Stimulated activated CD8-positive, alpha-beta memory T cell treated with anti-CD3 and anti-CD28 coated beads, Interleukin-4, amount 100 ng/mL, for 48 hours (primary cell): ENCODE measurements at places on chromosomes 4 and X.
A peak's percentile ranks its signal among the peaks of the same experiment; 100 is the strongest.

DNA sequence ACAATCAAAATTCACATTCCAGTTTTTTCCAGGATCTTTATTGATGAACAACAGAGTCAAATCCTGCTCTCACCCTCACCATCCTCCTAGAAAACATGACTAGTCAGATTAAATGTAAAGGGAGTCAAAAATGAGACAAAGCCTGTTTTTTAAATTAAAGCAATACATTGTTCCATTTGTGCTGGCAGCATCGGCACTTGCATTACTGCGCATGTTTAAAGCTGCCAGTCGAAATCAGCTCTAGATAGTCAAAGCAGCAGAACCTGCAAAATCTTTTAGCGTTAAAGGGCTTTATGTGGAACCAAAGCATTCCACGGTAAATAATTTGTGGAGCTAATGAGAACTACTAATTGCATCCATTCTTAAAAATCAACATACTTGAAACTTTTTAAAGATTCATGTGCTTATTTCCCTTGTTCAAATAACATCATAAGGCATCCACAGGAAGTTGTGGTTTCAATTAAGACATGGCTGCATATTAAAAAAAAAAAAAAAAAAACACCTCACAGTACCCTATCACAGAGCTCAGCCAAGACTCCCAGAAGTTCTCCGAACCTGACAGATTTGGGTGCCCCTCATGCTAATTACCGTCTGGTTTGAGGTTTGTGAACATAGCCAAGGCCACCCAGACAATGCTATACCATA is 82.2 kb downstream of the SH3KBP1 start:
- DNase-seq = no peak

DNA sequence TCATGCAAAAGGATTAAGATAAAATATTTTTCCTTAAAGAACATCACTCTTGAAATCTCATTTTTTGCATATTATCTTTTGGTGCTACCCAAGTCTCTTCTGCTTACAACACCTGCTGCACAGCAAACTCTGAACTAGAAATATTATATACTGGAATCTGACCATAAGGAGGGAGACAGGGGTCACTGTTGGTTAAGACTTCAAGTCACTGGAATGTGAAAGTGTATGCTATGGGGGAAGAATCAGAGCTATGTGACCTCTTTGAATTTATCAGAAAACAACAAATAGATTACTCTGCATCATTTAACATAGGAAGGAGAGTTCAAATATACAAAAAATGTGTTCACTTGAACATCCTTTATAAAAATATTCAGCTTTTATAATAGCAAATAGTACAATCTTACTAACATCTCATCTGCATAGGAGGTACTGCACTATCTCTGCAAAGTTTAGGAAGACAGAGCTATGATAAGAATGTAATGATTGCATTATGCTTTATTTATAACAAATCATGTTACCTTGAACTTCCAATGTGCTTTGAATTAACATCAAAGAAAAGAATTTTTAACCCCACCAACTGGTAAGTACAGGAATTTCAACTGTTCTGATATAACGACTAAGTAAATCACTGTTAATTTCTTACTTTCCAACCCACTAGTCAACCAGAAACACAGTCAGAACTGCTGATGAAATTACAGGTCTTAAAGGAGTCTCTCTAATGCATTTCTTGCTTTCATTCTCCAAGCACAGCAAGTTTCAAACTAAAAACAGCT is 69.8 kb downstream of the ZNF827 start:
- DNase-seq = no peak

GRCh38 chrX:98548519-98548918 is 1664.8 kb downstream of the RPA4 start:
- DNase-seq = no peak

DNA sequence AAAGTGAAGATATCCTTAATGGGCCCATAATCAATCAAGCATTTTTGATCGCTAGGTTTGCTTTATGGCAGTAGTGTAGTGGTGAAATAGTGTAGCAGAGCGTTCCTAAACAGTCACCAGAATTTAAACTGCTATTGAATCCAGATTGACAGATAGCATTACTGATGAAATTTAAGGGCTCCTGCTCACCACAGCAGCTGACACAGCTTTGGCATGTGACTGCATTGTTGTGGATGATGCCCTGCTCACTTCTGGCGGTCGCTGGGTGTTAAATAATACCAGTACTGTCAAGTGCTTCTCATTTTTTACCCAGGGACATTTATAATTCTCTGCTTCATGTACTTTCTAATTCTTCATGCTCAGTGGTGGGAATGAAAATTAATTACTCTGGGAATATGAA is 102.0 kb upstream of the ARHGAP24 start:
- no peak for DNase-seq

DNA sequence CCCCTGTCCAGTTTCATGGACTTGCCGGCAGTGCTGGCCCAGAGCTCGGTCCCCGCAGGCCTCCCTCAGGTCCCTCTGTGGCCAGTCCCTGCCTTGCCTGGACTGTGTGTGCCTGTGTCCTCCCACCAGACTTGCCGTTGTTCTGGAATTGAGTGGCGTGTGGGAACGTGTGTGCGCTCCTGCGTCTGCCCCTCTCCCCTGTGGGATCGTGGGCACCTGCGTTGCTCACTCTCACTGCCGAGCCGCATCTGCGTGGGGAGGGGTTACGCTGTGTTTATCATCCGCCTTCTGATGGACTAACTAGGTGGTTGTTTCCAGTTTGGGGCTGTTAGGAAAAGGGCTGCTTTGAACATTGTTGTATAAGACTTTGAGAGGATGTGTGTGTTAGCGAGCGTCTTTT is 21.2 kb downstream of the PCGF3 start:
- no peak for DNase-seq

DNA sequence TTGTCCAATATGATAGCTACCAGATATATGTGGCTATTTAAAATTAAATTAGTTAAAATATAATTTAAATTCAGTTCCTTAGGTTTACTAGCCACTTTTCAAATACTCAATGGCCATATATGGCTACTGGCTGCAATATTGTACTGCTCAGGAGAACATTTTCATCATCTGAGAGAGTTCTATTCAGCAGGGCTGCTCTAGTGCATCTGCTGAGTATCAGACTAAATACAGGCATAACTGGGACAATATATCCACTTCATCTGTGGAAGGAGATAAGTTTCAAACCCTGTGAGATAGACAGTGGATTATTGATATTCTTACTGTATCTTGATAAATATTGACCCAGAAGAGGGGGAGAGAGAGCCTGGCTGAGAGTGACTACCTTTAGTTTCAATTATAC is 240.1 kb upstream of the ANKRD50 start:
- no peak for DNase-seq

GRCh38 chrX:46204721-46205422 is 340.3 kb downstream of the ZNF674 start:
- no peak for DNase-seq

- peak; percentile 66 for DNase-seq
Measured at GRCh38 chr4:2963966-2964471, 648 bp downstream of the GRK4 start.

- no peak for DNase-seq
Measured at GRCh38 chr4:189497516-189497915, 443.2 kb upstream of the FRG1 start.

- DNase-seq = no peak
Measured at GRCh38 chr4:87465739-87466366, 43.5 kb downstream of the NUDT9 start.

DNA sequence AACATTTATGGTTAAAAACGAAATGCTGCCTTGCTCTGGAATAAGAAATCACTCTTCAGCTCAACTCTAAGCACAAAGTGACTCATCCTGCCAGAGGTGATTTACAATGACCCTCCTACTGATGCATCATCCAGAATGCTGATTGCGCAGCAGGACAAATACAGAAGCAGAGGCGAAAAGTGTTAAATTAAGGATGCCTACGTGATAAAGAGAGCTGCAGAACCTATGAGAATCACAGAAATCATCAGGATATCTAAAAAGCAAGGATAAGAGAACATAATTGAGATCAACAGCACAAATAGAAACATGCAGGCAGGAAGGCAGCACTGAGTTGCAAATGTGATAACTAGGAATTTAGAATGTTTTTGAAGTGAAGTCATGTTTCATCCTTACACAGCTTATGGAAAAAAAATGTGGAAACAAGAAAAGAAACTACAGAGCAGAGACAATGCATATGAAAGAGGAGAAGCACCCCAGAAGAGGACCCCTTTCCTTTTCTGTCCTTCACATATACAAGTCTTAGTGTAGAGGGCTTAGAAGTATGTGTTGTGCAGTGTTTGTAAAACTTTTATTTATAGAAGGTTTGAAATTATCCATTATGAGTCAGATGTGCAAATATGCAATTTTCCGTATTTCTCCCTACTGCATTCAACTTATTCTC is 188.4 kb downstream of the SLC7A11 start:
- no peak for DNase-seq

DNA sequence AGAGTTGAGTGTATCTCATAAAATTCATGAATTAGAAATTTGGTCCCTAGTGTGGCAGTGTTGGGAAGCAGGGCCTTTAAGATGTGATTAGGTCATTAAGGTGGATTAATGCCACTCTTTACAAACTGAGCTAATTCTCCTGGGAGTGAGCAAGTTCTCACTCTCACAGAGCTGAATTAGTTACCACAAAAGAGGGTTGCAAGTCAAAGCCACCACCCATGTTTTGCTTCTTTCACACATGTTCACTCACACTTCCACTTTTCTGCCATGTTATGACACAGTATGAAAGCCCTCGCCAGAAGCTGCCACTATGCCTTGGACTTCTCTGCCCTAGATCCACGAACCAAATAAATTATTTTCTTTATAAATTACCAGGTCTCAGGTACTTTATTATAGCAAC is 332.1 kb downstream of the ARAP2 start:
- no peak for DNase-seq
